ENCODE measurements at places on chromosomes 6 and 20.

GRCh38 chr6:138446821-138447220, 42.8 kb downstream of the HEBP2 start:
- DNase-seq, result no peak

DNA sequence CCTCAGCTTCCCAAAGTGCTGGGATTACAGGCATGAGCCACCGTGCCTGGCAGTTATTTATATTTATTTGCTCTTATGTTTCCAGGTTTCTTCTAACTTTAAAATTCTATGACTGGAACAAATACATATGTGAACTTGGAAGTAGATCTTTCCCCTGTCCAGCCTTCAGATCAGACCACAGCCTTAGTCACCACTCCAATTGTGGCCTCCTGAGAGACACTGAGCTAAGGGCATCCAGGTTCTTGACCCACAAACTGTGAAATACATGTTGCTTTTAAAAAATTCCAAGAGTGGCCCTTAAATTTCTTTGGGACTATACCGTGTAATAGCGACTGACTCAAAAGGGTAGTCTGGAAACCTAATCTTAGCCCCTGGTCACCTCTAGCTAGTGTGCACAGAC, 1.5 kb upstream of the ADGRG6 start:
- no peak for DNase-seq

DNA sequence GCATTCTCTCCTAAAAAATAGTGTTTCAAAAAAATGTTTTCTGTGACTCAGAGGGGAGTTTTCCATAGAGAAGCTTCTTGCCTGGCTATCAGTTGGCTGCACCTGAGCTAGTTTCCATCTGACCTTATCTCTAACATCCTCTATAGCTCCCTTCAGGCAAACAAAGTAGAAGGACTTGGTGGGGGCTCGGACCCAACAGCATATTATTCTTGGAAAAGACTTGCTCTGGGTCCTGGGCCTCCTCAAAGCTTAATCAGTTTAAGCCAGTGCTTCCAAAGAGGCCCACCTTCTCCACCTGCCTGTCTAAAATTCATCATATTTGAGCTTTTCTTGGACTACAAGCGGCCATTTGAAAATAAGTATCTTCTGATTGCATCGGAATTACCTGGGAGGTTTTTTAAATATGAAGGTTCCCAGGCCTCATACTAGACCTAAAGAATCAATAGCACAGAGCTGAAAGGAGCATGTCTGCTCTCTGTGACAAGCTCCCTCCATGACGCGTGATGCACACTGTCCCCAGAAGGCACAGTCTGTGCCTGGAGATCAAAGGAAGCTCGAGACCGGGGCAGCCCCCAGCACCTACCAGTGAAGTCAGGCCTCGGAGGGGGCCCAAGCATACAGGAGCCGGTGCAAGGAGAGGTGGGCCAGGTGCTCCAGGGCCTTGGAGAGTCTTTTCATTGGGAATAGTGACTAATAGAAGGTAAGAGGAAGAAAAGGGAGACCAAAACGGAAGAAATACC, 80.6 kb upstream of the HIVEP1 start:
- no peak for DNase-seq

- DNase-seq, result no peak
Observed at GRCh38 chr6:35191889-35192288, 21.9 kb upstream of the SCUBE3 start.

DNA sequence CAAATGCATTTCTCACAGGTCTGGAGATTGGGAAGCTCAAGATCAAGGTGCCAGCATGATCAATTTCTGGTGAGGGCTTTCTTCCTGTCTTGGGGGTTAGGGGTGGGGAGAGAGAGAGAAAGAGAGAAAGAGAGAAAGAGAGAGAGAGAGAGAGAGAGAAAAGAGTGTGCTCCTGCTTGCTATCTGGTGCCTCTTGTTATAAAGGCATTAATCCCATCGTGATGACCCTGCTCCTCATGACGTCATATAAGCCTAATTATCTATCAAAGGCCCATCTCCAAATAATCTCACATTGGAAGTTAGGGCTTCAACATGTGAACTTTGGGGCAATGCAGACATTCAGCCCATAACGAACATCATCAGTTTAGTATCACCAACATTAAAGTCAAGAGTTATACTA, 114.8 kb downstream of the EYA4 start:
- DNase-seq, result no peak

DNA sequence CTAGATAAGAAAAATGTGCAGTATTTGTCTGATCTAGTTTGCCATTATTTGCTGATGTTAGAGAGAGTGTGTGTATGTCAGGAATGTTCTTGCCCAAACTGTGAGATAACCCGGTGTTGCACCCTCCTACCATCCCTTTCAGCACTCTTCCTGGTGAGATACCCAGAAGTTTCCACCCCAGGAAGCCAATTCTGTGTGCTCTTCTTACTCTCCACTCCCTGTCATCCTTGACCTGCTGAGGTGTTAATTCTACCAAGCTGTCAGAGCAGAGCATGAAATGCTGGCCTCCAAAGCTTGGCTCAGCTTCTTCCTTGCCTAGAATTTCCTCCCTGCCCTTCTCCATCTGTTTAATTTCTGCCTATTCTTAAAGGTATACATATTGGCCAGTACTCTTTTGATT, 237.3 kb upstream of the CNR1 start:
- DNase-seq, result no peak

DNA sequence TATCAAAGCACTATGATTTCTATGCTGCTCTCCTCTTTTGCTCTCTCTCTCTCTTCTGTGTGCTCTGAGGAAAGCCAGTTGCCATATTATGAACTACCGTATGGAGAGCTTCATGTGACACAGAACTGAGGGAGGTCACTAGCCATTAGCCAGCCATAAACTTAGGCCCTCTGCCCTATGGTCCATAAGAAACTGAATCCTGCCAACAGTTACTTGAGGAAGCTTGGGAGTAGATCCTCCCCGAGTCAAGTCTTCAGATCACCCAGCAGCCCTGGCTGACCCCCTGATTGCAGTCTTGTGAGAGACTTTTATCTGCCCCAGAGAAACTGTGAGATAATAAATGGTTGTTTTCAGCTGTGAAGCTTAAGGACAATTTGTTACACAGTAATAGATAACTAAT, 5.7 kb upstream of the PEX7 start:
- no peak for DNase-seq

GRCh38 chr6:163419413-163420288, 5.1 kb downstream of the QKI start:
- no peak for DNase-seq

- no peak for DNase-seq
Observed at GRCh38 chr6:128032042-128032441, 131.2 kb upstream of the THEMIS start.

- no peak for DNase-seq
Observed at GRCh38 chr6:34638834-34639736, 57.5 kb downstream of the ILRUN start.

DNA sequence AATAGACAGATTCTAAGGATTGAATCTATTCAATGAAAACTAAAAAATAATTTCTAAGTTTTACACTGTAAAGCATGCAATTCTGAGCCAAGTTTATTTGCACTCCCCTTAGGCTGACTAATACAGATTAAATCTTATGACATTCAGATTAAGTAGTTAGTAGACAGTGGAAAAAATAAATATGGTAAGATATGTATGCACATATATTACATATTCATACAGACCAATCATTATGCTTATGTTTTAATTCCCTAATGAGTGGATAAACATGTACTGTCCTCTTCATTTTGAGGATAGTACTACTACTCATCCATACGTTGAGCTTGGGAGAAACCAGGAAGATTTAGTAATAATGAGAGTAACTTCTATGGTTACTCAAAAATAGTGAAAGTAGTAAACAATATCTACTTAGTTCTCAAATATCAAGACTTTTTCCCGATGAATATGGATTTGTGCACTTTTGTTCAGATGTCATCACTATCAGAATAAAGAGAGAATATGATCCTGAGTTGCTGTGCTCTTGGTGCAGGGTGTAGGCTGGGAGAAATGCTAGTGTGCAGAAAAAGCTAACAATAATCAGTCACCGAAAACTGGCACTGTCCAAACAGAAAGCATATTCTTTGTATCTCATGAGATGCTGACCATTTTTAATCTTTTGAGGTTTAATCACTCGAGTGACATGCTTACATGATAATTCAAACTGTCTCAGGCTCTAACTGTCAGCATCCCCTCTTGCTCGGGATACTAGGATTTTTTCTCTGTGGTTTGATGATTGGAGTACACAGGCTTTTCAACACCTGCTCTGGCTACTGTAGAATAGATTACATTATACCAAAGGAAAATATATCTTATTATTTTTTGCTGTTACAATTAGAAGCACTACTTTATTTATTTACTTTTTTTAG, 111.6 kb downstream of the EPHA7 start:
- DNase-seq, result no peak

DNA sequence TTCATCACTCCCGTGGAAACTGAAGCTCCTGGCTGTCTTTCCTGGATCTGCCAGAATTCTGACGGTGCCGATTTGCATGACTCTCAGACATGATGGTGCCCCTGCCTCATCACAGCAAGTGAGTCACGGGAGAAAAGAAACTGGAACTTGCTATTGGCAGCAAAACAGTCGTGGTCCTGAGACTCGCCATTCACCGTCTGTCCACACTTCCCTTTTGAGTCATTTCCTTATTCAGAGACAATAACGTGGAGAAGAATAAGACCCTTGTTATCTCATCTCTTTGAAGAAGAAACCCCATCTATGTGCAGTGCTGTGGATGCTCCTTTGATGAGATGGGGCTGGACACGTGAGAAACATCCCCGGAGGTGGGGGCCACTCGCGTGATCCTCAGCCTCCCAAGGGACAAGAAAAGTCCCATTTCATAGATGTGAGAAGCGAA, 4.2 kb downstream of the GPR31 start:
- DNase-seq, result no peak

DNA sequence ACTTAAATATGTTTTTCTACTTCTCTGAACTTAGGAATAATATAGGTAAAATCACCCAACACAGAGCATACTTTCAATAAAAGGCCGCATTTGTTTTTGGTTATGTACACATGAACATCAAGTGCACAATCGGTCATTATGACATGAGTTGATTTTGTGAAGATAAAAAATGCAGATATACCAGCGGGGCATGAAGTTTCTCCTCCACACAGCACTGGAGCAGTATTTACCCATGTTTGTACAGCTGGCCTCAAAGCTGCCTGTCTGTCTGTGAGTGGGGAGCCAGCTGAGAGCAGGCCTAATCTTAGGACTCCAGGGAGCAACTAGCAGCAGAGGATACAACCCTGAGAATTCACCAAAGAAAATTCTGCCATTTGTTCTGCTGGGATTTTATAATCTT, 206.5 kb downstream of the TPBG start:
- DNase-seq, result no peak

GRCh38 chr6:131917318-131917717, 33.9 kb downstream of the CCN2 start:
- DNase-seq, result no peak

DNA sequence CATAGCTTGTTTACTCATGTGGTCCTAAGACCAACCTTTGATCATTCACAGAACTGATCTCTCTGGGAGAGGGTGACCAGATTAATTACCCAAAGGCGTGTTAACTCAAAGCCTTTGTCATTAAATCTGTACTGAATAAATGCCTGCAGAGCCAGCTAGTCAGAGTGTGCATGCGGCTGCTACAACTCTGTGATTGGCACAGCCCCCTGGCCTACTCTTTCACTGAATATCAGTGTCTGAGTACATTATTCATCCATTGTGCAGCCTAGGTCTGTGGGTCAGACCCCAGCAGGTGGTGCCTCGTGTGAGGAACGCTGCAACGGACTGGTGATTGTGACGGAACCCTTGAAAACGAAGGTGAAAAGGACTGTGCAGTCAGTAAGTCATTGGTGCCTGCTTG, 663.6 kb downstream of the PHF3 start:
- no peak for DNase-seq

DNA sequence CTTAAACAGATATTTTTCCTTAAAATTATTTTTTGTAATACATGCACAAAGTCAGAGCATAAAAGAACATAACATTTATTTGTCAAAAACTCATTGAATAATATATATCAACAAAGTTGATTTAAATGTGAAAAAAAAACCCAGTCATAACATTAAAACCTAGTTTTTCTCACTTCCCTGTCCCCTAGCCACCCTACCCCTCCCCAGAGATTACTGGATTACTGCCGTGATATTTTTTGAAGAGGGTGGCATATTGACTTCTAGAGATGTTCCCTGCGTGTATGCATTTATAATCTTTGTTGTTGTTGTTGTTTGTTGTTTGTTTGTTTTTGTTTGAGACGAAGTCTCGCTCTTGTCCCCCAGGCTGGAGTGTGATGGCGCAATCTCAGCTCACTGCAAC, 52.4 kb upstream of the ARMC2 start:
- no peak for DNase-seq

DNA sequence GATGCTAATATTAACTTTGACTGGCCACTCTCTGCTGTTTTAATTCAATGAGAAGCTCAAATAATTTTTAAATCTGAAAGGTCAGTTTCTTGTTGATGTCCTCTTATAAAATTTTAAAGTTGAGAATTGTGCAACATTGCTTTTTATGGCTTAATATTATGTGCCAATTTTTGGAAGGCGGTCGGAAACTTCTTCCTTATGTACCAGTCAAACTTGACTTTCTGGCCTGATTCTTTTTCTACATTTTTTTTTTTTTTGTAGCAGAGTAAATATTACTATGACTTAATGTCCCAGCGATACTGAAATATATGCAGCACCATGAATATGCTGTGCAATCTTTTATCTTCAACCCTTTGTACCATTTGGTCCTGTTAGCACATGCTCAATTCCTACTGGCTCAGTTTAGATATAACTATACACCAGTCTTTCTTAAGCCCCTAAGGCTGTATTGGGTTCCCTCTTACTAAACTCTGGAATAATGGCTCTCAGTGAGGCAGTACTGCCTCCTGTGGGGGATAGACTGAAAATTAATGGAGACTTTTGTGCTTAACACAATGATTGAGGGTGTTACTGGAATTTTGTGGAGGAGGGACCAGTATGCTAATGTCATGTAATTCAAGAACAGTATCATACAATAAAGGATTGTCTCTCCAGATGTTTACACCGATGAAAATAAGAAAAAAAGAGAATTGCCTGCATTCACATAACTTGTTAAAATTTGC, 156.4 kb upstream of the SYNCRIP start:
- DNase-seq, result no peak

DNA sequence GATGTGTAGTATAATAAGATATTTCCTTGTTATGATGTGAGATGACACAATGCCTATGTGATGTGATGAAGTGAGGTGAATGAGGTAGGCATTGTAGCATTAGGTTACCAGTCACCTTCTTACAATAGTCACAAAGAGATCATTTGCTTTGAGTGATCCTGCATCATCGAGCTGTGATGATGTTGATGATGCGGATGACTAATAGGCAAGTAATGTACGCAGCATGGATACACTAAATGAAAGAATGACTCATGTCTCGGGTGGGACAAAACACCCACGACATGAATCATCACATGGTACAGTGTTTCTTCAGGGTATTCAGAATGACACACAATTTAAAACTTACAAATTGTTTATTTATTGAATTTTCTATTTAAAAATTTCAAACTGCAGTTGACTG, 806.3 kb upstream of the GJE1 start:
- DNase-seq, result peak; percentile 27

DNA sequence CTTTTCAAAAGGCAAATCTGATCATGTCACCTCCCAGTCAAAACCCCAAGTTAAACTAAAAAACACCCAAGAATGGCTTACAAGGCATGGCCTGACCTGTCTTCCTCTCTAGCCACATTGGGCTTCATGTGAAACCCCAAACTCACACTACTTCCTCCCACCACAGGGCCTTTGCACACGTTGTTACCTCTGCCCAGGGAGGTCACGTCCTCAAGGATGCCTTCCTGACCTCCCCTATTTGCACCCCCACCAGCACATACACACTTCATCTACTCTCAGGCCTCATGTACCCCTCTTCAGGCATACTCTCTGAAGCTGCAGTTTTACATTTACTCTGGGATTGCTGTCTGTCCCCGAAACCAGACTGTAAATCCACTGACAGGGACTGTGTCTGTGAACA, 6.1 kb downstream of the EZR start:
- DNase-seq, result no peak
